ENCODE measurements at places on chromosomes 2 and 18.

GRCh38 chr18:58861861-58862301 is 2.8 kb upstream of the ZNF532 start:
- DNase-seq: no peak

DNA sequence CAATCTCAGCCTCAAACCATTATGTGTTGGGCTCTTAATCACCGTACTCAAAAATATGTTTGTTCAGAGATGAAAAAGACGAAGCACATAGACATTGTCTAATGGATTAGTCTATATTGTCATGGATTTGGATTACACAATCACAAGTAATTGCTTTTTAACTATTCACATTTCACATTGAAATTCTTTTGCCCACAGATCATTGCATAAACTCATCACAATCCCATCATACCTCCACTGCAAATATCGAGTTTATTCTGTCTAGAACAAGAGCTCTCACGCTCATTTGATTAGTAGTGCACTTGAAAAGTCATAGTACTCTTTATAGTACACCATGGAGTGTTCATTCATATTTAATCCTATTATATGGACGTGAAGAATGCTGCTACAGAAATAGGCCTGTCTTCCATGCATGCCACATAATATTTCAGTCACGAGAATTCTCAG is 97.9 kb upstream of the SOX11 start:
- no peak for DNase-seq

- no peak for DNase-seq
Observed at GRCh38 chr18:13661779-13662256, 64.5 kb downstream of the FAM210A start.

DNA sequence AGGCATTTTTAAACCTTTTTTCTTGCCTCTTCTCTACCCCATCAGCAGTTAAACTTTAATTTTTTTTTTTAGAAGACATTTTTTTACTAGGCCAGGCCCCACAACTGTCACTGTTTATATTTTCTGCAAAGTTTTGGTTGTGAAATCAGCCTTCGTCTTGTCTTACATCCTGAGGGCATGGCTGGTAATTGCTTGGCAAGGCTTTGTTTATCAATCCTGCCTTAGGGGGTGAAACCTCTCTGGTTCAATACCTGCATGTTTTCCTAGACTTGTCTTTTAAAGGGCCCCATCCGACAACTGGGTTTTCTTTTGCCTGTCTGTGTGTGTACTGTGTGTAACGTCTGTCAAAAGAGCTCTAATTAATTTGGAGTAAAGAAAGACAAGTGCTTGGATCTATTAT is 330.0 kb upstream of the CWC22 start:
- no peak for DNase-seq

DNA sequence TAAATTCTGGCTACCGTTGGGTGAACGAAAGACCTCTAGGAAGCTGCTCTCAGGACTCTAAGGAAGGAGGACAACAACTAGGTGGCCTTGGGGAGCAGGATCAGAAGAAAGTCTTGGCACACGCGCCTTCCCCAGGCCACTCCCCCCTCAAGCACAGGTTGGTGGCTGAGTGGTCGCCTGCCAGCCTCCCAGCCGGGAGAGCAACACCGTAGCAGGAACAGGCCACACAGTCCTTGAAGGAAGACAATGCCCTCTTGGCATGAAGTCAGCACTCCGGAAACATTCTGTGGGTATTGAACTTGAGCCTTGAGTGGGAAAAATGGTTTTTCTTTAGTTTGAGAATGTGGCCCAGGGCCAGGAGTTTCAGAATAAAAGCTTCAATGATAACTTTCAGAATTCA is 87.4 kb upstream of the AGAP1 start:
- DNase-seq: no peak

GRCh38 chr2:108228006-108228405 is 11.8 kb upstream of the SULT1C3 start:
- no peak for DNase-seq

DNA sequence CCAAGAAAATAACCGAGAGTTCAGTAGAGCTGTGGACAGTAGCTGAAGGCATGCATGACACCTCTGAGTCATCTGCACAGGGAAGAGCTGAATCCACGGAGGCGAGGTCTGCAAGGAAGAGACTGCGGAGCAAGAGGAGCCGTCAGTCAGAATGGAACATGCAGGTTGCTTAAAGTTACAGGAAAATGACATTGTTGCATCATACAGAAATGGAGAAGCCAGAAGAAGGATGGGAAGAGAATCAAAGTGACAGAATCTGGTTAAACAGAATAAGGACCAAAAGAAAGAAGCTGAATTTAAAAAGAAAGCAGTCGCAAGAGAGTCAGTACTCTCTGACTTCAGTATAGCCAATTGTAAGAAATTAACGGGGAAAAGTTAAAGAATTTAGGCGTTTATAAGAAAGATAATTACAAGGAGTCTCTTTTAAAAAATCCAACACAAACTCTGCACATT is 533.8 kb downstream of the ADCYAP1 start:
- DNase-seq: no peak

DNA sequence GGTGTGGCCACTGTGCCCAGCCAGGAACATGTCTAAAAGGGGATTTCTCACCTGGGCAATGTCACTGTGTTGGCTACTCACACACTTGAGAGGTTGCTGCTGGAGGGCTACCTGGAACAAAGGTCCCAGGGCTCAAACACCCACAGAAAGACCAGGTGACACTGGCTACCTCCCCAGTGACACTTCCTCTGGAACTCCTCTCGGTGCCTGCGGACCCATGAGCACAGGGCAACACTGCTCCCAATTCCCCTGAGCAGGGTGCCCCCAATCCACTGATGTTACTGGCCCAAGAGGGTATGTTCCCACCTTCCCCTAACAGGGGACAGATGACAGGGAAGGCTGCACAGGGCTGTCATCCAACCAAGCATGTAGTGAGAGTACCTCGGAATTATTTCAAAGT is 5.8 kb downstream of the NPPC start:
- DNase-seq: no peak

- DNase-seq: no peak
Observed at GRCh38 chr2:204881655-204882054, 336.4 kb downstream of the PARD3B start.

GRCh38 chr2:178514664-178515063 is 34.4 kb downstream of the PLEKHA3 start:
- no peak for DNase-seq

GRCh38 chr2:42298132-42298531 is 62.9 kb downstream of the COX7A2L start:
- no peak for DNase-seq

- no peak for DNase-seq
Observed at GRCh38 chr2:20722592-20723240, 55.8 kb downstream of the GDF7 start.

DNA sequence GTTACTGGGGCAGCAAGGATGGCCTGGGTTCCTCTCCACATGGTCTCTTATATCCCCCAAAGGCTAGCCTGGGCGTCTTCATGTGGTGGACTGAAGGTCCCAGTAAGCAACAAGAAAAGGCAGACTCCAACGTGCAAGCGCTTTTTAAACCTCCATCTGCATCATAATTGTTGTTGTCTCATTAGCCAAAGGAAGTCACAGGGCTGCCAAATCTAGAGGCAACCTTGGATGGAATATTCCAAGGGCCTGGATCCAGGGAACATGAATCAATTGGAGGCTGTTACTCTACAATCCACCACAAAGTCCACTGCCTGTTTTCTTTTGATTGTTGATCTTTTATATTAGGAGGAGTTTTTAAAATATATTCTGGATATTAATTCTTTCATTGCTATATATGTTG is 118.8 kb downstream of the SH3RF3 start:
- DNase-seq: peak; percentile 41

GRCh38 chr2:84925724-84926376 is 20.4 kb downstream of the TMSB10 start:
- DNase-seq: peak; percentile 98

DNA sequence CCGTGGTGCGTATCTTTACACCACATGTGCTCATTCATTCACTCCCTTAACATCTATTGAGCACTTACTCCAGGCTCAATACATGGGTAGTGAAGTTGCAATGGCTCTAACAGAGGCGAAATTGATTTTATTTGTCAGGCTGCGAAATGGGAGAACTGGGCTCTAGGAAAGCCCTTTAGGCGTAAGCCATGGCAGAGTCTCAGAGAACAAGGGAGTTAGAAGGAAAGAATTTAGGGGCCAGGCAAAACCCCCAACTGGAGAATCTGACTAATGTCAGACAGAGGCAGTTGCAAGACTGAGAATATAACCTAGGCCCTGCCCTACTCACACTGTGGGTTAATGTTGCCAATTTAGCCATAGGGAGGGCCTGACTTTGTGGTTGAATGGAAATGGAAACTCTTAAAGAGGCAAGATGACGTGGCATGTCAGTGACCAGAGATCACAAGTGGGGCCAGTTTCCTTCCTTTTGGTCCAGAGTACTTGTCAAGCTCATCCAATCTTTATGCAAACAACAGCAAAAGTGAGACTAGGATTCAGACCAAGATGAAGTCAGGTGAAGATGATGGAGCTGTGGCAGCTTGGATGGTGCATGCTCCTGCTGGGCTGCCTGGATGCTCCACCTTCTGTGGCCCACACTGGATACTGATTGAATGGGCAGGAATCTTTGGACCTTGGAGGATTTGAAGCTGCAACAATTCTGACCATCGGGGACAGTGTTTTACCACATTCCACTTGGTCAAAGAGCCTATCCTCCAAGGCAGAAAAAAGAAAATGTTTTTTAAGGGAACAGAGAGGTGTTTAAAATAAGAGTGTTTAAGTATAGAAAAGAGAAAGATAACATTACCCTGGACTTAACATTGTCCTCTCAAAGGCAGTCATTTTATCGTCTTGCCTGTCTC is 92.2 kb downstream of the CAPN13 start:
- DNase-seq: no peak

- no peak for DNase-seq
Observed at GRCh38 chr2:159898441-159898840, 100.4 kb upstream of the CD302 start.

DNA sequence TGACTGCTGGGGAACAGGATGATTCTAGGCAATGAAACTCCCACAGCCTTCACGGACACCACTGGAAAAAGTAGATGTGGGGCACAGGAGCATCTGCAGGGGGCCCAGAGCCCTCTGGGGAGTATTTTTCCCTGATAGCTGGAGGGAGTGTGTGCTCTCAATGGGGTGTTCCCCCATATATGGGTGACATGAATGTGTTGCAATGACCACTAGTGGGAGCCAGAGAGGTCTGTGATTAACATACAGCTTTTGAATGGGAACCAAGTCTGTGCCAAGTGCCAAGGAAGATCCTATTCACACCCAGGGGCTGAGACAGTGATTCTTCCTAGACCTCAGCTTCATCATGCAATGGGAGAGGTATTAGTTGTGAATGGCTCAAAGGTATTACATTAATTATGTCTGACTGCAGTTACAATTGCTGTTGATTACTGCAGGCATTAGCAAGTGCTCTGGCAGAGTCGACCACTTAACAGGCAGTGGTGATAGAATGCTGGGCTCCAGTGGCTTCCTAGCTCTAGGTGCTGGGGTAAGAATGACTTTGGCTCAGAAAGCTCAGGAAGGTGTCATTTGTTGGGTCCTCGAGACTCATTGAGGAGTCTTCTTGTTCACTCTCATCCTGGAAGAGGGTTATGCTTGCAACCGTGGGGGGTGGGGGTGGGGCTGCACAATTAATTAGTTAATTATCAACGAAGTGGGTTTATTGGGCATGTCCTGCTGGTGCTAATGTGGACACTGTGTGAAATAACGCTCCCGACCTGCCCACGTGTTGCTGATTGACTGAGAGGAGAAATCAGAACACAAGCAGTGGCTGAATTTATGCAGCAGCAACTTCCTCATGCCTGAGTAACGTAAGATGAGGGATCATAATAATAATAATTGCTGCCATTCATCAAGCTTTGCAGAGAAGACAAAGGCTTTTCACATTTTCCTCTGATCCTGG is 194.1 kb downstream of the CLIP4 start:
- DNase-seq: no peak

- peak; percentile 65 for DNase-seq
Observed at GRCh38 chr18:55337908-55338521, 250.0 kb downstream of the TCF4 start.

GRCh38 chr2:154207288-154208047 is 335.7 kb downstream of the GALNT13 start:
- DNase-seq: no peak

DNA sequence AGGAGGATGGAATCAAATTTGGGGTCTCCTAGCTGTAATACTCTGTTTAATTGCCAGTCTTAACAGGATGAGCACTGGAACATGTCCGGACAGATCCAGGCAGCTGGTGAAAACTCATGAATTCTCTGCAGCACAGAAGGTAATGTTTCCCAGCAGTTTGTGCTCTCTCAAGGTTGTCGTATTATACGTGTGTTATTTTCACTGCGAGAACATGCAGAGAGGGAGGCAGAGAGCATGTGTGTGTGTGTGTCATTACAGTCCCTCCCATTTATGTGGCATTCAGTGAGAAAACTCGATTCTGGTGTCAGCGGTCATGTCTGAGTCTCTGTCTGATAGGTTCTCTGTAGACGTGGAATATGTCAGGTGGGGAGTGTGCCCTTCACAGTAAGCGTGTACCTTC is 150.2 kb upstream of the POU3F3 start:
- no peak for DNase-seq

- DNase-seq: peak; percentile 84
Observed at GRCh38 chr2:85409845-85410583, at the start of gene CAPG. Gene CAPG, minus strand, starts transcription at chr2:85410366. Its CDS starts 8,221 bp downstream, at chr2:85402145.

DNA sequence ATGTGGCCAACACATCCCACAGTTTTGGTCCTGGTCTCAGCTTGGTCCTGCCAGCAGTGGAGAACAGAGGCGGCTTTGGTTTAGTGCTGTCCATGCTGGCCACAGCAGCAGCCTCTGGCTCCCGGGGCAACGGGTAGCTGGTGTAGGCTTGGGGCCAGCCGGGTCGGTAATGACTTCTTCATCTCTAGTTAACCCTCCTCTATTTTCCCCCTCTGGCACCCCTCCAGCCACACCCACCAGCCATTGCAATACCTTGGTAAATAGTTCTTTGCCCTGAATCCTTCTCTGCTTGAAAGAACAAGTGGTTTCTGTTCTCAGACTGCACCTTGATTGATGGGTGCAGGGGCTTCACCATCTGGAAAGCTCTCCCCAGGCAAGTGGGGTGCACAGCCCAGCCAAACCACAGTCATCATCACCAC is 31.7 kb upstream of the ZNF396 start:
- DNase-seq: no peak

GRCh38 chr18:34648269-34648985 is 61.7 kb upstream of the DTNA start:
- DNase-seq: no peak

- peak; percentile 86 for DNase-seq
Observed at GRCh38 chr2:27185331-27186026, 26.4 kb upstream of the ATRAID start.

- DNase-seq: no peak
Observed at GRCh38 chr2:138469411-138469810, 32.2 kb upstream of the SPOPL start.

All from suprapubic skin (tissue), 4 donors.